ENCODE measurements at places on chromosomes 11 and 22. TPM values are rescaled to one million over a fixed set of nuclear protein-coding genes. Genes with fewer than 3 reads are reported as not detected.

TRIM66 gene
- total RNA-seq: 8.5 TPM

PRDM11 gene
- 13.6 TPM for total RNA-seq

MEI1 gene
- 1.2 TPM for total RNA-seq

OR2AG2 gene
- total RNA-seq: not detected

TRIM51 gene
- total RNA-seq: not detected

NNMT gene
- 2.8 TPM for total RNA-seq

APOL5 gene
- not detected for total RNA-seq

TMEM191B gene
- 5.2 TPM for total RNA-seq

SYNGR1 gene
- total RNA-seq: 47.9 TPM

SUN2 gene
- total RNA-seq: 70.5 TPM

PC gene
- 14.8 TPM for total RNA-seq

CCDC89 gene
- 0.19 TPM for total RNA-seq

TMEM191C gene
- 6.8 TPM for total RNA-seq

RASSF10 gene
- total RNA-seq: 8.6 TPM

MYOD1 gene
- not detected for total RNA-seq

UPK3A gene
- 0.62 TPM for total RNA-seq

MAP6 gene
- total RNA-seq: 4.3 TPM

GRCh38 chr11:130804306-130805076 lies 111.8 kb downstream of the SNX19 start:
- no peak overlapping the region for H3K27ac ChIP-seq
- H3K27me3 ChIP-seq: peaks cover 4% of the 10 kb centered on the region
- no peaks in the 10 kb centered on the region for H3K36me3 ChIP-seq
- H3K4me3 ChIP-seq: no peak overlapping the region
- DNase-seq: no peak

GRCh38 chr11:134273317-134273712 lies 2.9 kb upstream of the GLB1L3 start:
- H3K27ac ChIP-seq: no peak overlapping the region
- H3K36me3 ChIP-seq: no peaks in the 10 kb centered on the region
- H3K4me3 ChIP-seq: no peak overlapping the region
- H3K4me1 ChIP-seq: peaks cover 16% of the 10 kb centered on the region
- no peak for DNase-seq

DNA sequence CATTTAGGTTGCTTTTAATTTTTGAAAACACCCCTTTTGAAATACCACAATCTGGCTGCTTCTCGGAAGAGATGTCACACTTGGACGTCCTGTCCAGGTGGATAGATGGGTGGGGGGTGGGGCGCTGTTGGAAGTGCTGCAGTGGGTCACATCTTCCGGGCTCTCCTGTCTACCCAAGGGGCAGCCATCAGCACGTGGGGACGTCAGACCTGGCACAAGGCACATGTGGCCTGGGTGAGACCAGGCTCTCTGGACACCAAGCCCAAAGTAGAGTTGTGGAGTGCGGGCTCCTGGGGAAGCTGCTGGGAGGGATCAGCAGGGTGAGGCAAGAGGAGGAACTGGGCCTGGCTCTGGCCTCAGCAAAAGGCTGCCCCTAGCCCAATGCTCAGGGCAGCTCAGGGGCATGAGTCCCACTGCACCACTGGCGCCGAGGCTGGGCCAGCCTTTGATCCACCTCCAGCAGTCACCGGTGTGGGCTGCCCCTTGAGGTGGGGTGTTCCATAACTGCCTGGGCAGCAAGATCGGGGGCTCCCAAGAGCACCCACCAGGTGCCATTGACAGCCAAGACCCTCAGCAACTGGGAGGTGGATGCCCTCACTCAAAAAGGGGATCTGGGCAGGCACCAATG lies 68.6 kb upstream of the CCND1 start:
- no peak overlapping the region for H3K4me3 ChIP-seq
- peaks cover 6% of the 10 kb centered on the region for H3K27me3 ChIP-seq
- DNase-seq: no peak
- no peaks in the 10 kb centered on the region for H3K36me3 ChIP-seq

- no peaks in the 10 kb centered on the region for H3K36me3 ChIP-seq
- no peaks in the 10 kb centered on the region for H3K4me1 ChIP-seq
- H3K4me3 ChIP-seq: no peak overlapping the region
- no peak overlapping the region for H3K27ac ChIP-seq
Observed at GRCh38 chr11:134752526-134752925, 340.5 kb upstream of the B3GAT1 start.

- no peaks in the 10 kb centered on the region for H3K27me3 ChIP-seq
- H3K4me1 ChIP-seq: peaks cover 4% of the 10 kb centered on the region
- no peak overlapping the region for H3K27ac ChIP-seq
- peaks cover 14% of the 10 kb centered on the region for H3K36me3 ChIP-seq
Observed at GRCh38 chr22:23306926-23307325, 126.6 kb downstream of the BCR start.

- H3K4me3 ChIP-seq: no peak overlapping the region
- H3K27ac ChIP-seq: no peak overlapping the region
- no peaks in the 10 kb centered on the region for H3K27me3 ChIP-seq
- H3K36me3 ChIP-seq: peaks cover 26% of the 10 kb centered on the region
Observed at GRCh38 chr11:94469416-94469815, 24.2 kb downstream of the MRE11 start.

- H3K27me3 ChIP-seq: no peaks in the 10 kb centered on the region
- peaks cover 22% of the 10 kb centered on the region for H3K36me3 ChIP-seq
- H3K4me3 ChIP-seq: peak overlapping the region; percentile 56
- peak overlapping the region; percentile 42 for H3K27ac ChIP-seq
- no peak for DNase-seq
Observed at GRCh38 chr11:47001781-47002181, 65.2 kb downstream of the CSTPP1 start.

DNA sequence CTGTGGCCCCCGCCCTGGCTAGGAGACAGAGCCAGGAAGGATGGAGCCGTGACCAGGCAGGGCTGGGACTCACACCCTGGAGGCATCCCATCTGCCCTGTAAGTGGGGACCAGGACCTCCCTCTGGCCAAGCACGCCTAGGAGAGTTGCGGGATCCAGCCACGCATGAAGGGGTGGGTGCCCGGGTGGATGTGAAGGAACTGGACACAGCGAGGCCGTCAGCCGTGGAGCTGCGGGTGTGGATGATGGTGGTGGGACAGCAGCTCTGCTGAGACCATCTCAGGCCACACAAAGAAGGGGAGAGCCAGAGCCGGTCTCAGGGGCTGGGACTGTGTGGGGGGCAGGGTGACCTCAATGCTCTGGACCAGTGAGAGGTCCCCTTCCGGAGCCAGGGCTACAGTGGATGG lies 746.4 kb downstream of the BRD1 start:
- H3K4me3 ChIP-seq: no peak overlapping the region
- H3K27ac ChIP-seq: no peak overlapping the region
- H3K36me3 ChIP-seq: no peaks in the 10 kb centered on the region
- H3K4me1 ChIP-seq: no peaks in the 10 kb centered on the region
- DNase-seq: no peak

GRCh38 chr11:119099711-119100110 lies 1.9 kb downstream of the DPAGT1 start:
- no peaks in the 10 kb centered on the region for H3K27me3 ChIP-seq
- peak overlapping the region; percentile 92 for H3K4me3 ChIP-seq
- H3K4me1 ChIP-seq: peaks cover 27% of the 10 kb centered on the region
- no peak for DNase-seq

GRCh38 chr22:49838771-49839717 lies 11.4 kb upstream of the BRD1 start:
- H3K27ac ChIP-seq: no peak overlapping the region
- H3K4me3 ChIP-seq: no peak overlapping the region
- no peaks in the 10 kb centered on the region for H3K36me3 ChIP-seq
- no peaks in the 10 kb centered on the region for H3K4me1 ChIP-seq
- peaks cover 20% of the 10 kb centered on the region for H3K27me3 ChIP-seq

DNA sequence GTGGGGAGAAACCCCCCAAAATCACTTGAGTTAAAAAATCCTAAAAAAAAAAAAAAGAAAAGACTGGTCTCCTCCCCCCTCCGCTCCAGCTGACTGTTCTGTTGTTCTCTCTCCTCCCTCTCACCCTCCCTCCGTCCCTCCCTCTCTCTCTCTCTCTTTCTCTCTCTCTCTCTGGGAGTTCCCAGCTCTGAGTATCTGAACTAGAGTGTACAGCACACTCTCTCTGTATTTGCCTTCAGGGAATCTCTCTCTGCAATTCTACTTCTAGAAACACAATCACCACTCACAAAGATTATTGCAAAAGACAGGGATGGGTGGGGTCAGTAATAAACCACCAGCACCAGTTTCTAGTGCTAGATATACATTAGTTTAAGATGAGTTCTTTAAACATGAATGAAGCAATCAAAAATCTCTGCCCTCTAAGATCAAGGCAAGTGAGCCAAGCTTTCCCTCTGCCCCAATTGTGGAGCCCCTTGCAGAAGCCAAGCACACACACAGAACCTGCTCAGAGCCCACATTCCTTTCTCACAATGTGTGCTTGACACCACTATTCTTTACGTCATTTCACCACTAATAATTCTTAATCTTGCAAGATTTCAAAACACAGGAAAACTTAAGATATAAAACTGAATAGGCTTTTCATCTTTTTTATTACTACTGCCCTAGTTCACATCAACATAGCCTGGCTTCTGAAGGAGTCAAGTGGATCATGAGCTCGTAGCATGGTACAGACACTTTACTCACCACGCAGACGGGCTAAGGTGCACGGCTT lies 133.5 kb downstream of the RBFOX2 start:
- DNase-seq: no peak
- peaks cover 4% of the 10 kb centered on the region for H3K36me3 ChIP-seq
- H3K4me1 ChIP-seq: peaks cover 47% of the 10 kb centered on the region
- peak overlapping the region; percentile 66 for H3K4me3 ChIP-seq
- peak overlapping the region; percentile 92 for H3K27ac ChIP-seq

- no peak for DNase-seq
- H3K36me3 ChIP-seq: no peaks in the 10 kb centered on the region
- no peak overlapping the region for H3K4me3 ChIP-seq
- no peak overlapping the region for H3K27ac ChIP-seq
- H3K27me3 ChIP-seq: no peaks in the 10 kb centered on the region
Observed at GRCh38 chr11:84969103-84969502, 658.0 kb downstream of the DLG2 start.

DNA sequence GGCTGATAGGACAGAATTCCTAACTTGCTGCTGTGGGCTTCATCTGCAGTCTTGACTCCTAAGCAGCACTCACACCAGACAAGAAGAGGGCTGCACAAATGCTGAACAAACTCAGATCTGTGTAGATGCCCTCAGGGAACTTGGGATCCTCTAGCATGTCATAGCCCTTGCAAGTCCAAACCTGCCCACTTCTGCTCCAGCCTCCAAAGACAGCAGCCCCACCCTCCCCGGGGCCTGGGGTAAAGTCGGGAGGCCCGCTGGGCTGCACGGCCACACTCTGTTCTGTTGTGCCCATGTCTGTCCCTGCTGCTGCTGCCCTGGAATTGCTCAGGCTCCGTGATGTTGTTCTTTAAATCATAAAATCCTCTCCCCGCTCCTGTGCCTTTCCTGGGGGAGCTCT lies 28.3 kb downstream of the DRD2 start:
- H3K27me3 ChIP-seq: peaks cover 29% of the 10 kb centered on the region
- no peaks in the 10 kb centered on the region for H3K36me3 ChIP-seq
- H3K27ac ChIP-seq: no peak overlapping the region
- peaks cover 6% of the 10 kb centered on the region for H3K4me1 ChIP-seq
- DNase-seq: no peak
- H3K4me3 ChIP-seq: no peak overlapping the region

GRCh38 chr11:2859699-2860037 lies 25.9 kb downstream of the CDKN1C start:
- no peaks in the 10 kb centered on the region for H3K4me1 ChIP-seq
- H3K4me3 ChIP-seq: no peak overlapping the region
- H3K27me3 ChIP-seq: peaks cover 30% of the 10 kb centered on the region
- H3K36me3 ChIP-seq: no peaks in the 10 kb centered on the region

DNA sequence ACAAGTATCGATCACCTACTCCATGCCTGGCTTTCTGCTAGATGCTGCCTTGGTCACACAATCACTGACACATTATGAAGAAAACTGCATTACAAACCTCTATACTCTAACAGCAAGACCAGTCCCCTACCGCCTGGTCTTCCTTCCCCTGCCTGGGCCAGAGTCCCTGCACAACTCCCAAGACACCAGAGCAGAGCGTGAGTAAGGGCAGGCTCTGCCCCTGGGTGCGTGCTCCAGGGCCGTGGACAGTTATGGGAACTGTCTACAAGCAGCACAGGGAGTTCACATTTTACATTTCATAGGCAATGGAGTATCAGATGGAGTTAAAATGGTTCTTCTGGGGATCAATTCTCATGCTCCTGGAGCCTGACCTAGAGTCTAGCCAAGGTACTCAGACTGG lies 6.5 kb downstream of the FZD4 start:
- DNase-seq: no peak
- peaks cover 20% of the 10 kb centered on the region for H3K4me1 ChIP-seq
- no peak overlapping the region for H3K27ac ChIP-seq
- H3K36me3 ChIP-seq: peaks cover 34% of the 10 kb centered on the region

DNA sequence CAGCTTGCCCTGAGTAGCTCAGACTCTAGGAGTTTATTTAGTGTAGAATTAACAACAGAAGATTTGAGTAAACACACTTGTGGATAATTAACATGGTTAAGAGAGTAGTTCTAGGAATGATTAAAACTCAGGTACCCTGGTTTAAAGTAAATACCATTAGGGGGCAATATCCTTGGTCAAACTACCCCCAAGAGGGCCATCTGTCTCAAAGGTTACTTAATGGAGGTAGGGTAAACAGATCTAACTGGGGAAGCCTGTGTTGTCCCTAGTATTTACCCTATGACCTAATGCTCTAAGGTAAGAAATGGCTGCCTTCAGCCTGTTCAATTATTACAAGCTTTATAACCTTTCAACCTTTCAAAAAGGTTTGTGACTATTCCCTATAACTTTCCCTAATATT lies 10.6 kb upstream of the GLYATL1 start:
- no peak for DNase-seq
- peaks cover 6% of the 10 kb centered on the region for H3K27me3 ChIP-seq
- peak overlapping the region; percentile 82 for H3K4me3 ChIP-seq
- H3K27ac ChIP-seq: peak overlapping the region; percentile 75
- H3K4me1 ChIP-seq: peaks cover 17% of the 10 kb centered on the region
- no peaks in the 10 kb centered on the region for H3K36me3 ChIP-seq

GRCh38 chr11:120547316-120547715 lies 35.8 kb downstream of the GRIK4 start:
- no peak for DNase-seq
- H3K4me1 ChIP-seq: peaks cover 35% of the 10 kb centered on the region
- H3K4me3 ChIP-seq: no peak overlapping the region
- H3K27me3 ChIP-seq: peaks cover 22% of the 10 kb centered on the region

DNA sequence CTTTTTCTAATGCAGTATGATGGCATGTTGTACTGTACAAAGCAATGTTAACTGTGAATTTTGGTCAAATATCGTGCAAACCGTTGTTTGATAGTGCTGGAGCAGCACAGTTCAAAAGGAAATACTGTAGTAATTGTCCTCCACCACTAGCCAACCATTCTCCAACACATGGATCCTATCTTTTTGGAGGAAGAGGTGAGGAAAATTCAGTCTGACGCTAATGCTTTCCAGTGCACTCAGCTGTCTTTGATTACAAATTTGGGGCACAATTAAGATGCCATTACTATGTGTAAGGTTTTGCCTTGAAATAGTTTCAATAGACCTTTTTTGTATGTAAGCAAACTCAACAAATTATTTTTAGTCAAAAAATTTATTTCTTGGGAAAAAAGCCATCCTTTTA lies 240.5 kb upstream of the CCDC179 start:
- H3K36me3 ChIP-seq: peaks cover 4% of the 10 kb centered on the region
- peaks cover 10% of the 10 kb centered on the region for H3K4me1 ChIP-seq
- no peaks in the 10 kb centered on the region for H3K27me3 ChIP-seq
- no peak overlapping the region for H3K27ac ChIP-seq
- H3K4me3 ChIP-seq: no peak overlapping the region

- peak overlapping the region; percentile 28 for H3K27ac ChIP-seq
- peaks cover 23% of the 10 kb centered on the region for H3K4me1 ChIP-seq
- peak overlapping the region; percentile 68 for H3K4me3 ChIP-seq
- DNase-seq: no peak
Observed at GRCh38 chr22:42412744-42413333, 19.4 kb downstream of the NFAM1 start.

GRCh38 chr11:71114124-71114851 lies 138.1 kb downstream of the SHANK2 start:
- no peak for DNase-seq
- H3K27ac ChIP-seq: no peak overlapping the region
- H3K4me1 ChIP-seq: peaks cover 20% of the 10 kb centered on the region
- peaks cover 4% of the 10 kb centered on the region for H3K36me3 ChIP-seq

Measured in type B pancreatic cell (in vitro differentiated cells).